ENCODE measurements at places on chromosomes 3 and 15.

- no peak for DNase-seq
These were observed 43.5 kb downstream of the KLF15 start for GRCh38 chr3:126313580-126314304.

DNA sequence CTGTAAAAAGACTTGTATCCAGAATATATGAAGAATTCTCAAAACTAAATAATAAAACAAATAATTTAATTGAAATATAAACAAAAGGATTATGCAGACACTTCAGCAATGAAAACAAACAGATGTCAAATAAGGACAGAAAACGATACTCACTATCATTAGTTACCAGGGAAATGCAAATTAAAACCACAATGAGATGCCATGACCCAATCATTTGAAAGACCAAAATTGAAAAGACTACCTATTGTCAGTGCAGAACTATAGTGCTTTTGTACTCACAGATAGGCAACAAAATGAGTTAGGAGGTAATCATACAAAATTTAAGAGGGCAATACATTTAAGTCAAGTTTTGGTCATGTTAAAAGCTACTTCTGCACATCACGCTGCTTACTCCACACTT, 31.6 kb upstream of the OR5K4 start:
- no peak for DNase-seq

GRCh38 chr3:107965136-107965655, 125.6 kb downstream of the CD47 start:
- no peak for DNase-seq

GRCh38 chr3:39748763-39749162, 60.6 kb upstream of the MYRIP start:
- no peak for DNase-seq

- DNase-seq, result no peak
These were observed 94.1 kb upstream of the FGF7 start for GRCh38 chr15:49328941-49329340.

GRCh38 chr15:72368325-72368724, 7.5 kb downstream of the HEXA start:
- DNase-seq, result no peak

GRCh38 chr3:42851228-42851834, 24.3 kb downstream of the CYP8B1 start:
- no peak for DNase-seq

DNA sequence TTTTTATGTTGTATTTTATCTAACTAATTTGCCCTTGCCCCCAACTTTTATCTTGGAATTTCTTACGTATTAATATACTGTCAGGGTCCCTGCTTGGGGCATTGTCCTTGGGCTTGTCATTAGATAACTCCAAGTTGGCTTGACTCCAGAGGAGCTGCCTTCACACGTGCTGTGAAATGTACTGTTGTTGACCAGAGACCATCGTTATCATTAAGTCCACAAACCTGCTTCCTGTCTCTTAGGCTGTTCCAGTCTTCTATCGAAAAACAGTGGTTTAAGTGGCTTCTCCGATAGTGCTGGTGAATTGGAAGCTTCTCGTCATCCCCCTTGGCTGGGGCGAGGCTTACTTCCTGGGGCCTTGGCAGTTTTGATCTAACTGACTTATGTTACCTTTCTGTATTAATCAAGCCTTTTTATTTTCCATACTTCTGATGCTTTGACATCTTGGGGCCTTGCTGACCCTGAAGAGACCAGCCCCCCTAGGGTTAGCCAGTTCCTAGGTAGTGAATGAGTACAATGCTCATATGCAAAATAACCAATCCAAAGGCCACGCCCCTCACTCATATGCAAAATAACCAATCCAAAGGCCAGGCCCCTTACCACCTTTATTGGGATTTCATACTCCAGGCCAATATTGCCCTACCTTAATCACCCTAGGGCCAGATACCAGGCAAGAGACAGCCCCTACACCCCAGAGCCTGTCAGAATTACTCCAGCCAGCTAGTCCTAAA, 164.5 kb downstream of the IGF1R start:
- no peak for DNase-seq

GRCh38 chr15:31160740-31161495, 59.4 kb upstream of the TRPM1 start:
- peak; percentile 75 for DNase-seq

GRCh38 chr3:99640214-99640851, 1.9 kb downstream of the COL8A1 start:
- DNase-seq, result no peak

DNA sequence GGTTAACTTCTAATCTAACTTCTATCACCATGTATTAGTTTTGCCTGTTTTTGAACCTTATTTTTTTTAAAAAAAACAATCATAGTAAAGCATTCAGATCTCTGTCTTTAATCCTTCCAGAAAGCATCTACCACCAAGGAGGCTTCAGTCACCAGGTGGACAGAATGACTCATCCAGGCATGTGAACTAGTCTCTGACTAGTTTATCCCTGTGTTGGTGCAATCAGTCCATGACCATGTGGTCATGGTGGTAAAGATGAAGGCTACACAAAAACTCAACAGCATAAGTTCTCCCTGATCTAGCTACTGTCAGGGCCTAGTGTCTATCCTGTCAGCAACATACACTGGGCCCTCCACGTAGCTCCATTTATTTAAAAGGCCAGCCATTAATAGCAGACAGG, 750.6 kb downstream of the AGBL1 start:
- DNase-seq, result no peak

GRCh38 chr15:52178765-52179164, 12.4 kb downstream of the GNB5 start:
- no peak for DNase-seq

- DNase-seq, result no peak
These were observed 12.9 kb downstream of the B3GNT5 start for GRCh38 chr3:183265834-183266417.

GRCh38 chr3:188055388-188055787, 98.6 kb upstream of the LPP start:
- DNase-seq, result no peak

GRCh38 chr15:29533647-29534046, 264.0 kb upstream of the NSMCE3 start:
- no peak for DNase-seq

- DNase-seq, result peak; percentile 50
These were observed 26.6 kb downstream of the MIX23 start for GRCh38 chr3:122356402-122356801.

GRCh38 chr15:88664151-88664778, 25.4 kb downstream of the ISG20 start:
- peak; percentile 3 for DNase-seq

DNA sequence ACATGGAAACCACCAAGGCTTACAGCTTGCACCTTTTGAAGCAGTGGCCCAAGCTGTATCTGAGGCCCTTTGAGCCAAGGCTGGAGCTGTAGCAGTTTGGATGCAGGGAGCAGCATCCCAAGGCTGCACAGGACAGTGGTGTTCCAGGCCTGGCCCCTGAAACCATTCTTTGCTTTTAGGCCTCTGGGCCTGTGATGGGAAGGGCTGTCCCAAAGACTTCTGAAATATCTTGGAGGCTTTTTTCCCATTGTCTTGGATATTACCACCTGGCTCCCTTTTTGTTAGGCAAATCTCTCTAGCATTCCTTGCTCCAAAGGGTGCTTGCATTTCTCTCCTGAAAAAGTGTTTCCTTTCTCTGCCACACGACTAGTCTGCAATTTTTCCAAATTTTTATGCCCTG, 302.8 kb upstream of the MDFIC2 start:
- DNase-seq, result no peak

- no peak for DNase-seq
These were observed 19.8 kb upstream of the ACAD9 start for GRCh38 chr3:128859630-128860029.

GRCh38 chr3:112582244-112582874, 20.5 kb downstream of the SLC35A5 start:
- DNase-seq, result peak; percentile 42

DNA sequence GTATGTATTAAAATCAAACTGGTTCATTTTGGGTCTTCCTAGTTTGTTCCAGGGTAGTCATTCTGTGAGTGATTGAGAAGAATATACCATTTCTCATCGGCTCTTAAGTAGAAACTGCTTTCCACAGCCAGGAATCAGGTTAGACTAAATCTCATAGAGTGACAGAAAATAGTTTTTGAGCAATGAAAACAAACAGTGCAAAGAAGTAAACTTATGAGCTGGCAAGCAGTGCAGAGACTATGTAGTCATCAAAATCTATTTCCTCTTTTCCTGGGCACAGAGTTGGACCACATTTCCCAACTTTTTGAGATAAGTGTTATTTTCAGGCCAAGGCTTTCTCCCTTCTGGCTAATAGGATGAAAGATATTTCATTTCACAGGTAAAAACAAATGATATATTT, 66.5 kb downstream of the UBE3A start:
- DNase-seq, result no peak

DNA sequence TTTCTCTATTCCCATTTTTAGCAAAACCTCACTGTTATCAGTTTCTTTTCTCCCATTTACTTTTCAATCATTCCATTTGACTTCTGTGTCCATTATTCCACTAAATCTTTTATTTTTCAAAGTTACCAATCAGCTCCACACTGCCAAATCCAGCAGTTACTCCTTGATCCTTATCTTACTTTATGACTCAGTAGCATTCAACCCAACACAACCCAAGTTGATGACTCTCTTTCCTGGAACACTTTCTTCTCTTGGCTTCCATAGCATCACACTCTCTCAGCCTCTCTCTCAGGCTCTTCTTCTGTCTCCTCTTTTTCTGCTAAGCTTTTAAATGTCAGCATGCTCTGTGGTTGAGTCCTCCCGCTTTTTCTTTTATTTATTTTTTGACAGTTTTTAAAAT, 36.3 kb downstream of the RASGRP1 start:
- no peak for DNase-seq

GRCh38 chr15:66130496-66131034, 123.0 kb downstream of the MEGF11 start:
- DNase-seq, result no peak

DNA sequence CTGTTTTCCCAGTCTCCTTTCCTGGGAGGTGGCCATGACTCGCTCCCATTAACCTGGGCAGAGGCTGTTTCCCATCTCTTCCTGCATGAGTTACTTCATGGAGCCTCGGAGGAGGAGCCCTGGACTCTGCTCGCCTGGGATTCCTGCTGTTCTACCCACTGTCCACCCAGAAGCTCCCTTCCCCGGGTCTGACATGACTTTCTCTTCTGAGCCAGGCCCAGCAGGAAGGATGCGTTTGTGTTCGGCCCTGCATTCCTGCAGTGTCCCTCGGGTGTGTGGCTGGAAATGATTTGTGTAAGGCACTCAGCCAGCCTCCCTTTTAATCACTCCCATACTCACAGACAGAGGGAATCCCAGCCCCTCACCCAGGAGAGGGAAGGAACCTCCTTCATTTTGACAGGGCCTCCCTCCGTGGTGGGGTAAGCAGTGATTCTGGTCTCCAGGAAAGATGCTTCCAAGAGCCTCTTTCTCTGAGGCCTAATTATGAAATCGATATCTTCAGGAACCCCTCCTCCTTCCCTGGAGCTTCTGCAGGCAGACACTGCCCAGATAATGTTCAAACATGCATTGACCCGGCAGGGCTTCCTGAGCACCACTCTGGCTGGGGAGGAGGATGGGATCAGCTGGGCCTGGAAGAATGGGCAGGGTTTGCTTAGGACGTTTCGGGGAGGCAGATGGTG, 41.6 kb upstream of the DLG1 start:
- DNase-seq, result no peak

DNA sequence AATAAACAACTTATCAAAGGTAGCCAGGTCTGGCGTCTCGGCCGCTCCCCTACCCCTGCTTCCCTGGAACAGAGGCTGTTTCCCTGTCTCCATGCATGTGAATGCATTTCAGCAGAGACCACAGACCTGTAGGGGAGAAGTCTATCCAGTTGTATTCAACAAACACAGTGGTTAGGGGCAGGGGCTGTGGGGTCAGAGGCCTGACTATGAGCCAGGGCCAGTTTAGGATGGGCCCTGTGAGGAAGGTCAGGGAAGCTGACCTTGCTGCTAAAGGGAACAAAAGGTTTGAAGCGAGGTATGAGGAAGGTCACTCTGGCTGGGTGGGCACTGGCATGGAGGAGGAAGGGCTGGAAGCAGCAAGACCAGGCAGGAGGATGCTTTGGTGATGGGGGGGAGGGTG, 184.6 kb downstream of the XXYLT1 start:
- no peak for DNase-seq

- no peak for DNase-seq
These were observed 37.4 kb upstream of the SECISBP2L start for GRCh38 chr15:49083401-49084284.

DNA sequence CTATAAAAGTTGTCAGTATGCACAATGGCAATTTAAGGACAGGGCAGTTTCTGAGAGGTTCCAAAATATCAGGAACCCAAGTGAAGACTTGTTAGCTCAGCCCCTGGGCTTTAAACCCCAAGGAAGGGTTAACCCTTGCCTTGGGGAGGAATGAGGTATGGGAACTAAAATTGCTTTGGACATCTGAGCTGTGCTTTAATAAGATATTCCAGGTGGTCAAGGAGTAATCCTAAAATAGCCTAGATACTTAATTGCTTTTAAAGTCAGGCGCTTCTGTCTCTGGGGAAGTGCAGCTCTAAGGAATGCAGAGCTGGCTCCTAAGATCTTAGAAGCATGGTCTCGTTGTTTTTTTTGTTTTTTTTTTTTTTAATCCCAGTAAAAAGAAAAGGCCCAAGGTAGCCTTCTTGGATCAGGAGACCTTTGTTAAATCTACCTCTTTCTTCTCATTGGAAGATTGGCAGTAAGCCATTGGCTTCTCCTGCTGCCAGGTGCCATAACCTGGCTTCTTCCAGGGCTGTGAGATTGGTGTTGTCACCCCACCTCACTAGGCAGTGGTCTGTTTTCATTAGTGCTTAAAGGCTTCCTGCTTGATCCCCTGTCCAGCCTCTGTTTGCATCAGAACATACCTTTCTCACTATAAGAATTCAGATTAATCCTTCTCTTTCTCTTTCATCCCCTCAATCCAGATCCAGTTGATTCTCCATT, 24.5 kb downstream of the ARID3B start:
- no peak for DNase-seq

- no peak for DNase-seq
These were observed 473 bp downstream of the LSM3 start for GRCh38 chr3:14179114-14179465.

DNA sequence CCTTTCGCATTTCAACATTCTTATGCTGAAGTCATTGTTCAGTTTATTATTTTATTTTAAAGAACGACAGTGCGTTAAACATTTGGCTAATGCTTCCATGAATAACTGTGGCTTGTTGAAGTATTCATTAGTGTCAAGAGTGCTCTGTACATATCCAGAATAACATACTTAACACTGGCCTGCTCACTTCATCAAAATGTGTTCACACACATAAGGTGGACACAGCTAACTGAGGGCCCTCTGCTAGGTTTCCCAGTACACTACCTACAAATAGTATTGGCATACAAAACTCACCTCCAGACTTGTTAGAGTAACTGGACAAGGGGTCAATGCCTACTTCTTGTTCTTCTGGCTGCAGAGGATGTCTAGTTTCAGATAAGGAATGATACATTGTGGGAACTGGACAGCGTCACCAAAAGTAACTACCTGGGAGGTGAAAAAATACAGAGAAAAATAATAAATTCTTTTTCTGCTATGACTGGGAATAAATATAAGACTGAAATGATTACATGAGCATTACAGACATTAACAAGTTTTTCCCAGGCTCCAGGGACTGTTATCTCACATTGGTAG, 234.2 kb downstream of the TBC1D5 start:
- DNase-seq, result no peak
